Stimulated activated CD8-positive, alpha-beta memory T cell treated with anti-CD3 and anti-CD28 coated beads, Interleukin-7, amount 100 ng/mL, for 1 hour (primary cell): ENCODE measurements at places on chromosomes 11 and 22.

- no peak for DNase-seq
These were observed 27.3 kb downstream of the STK33 start for GRCh38 chr11:8566613-8567210.

GRCh38 chr11:76291576-76292526 is 85.5 kb upstream of the WNT11 start:
- no peak for DNase-seq

DNA sequence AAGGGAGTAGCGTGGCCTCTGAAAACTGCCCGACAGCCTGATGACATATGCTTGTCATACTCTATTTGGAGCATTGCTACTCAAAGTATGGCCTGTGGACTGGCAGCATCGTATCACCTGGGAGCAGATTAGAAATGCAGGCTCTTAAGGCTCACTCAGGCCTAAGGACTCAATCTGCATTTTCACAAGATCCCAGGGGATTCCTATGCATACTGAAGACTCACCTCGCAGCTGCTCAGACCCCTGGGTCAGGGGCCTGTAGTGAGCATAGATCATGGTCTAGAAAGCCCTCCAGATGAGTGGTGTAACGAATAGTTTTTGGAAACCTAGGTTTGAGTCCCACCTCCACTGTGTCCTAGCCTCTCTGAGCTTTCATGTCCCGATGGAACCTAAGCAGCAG is 126.3 kb downstream of the FEZ1 start:
- no peak for DNase-seq

DNA sequence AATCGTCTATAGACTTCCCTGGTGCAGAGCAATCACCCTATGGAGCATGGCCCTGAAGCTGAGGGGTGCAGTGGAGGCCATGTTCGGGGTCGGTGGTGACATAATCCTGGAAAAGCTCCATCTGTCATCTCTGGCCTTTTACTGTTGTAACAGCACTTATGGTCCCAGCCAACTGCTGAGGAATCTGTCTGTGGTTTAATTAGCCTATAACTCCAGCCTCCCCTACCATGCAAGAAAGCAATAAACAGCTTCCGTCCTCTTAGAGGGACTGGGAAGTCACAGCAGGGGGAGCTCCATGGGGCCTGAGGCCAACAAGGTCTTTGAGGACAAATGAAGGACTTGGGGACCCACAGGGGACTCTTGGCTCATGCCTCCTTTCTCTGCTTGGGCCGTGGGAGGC is 159.1 kb upstream of the NECTIN1 start:
- DNase-seq = no peak

DNA sequence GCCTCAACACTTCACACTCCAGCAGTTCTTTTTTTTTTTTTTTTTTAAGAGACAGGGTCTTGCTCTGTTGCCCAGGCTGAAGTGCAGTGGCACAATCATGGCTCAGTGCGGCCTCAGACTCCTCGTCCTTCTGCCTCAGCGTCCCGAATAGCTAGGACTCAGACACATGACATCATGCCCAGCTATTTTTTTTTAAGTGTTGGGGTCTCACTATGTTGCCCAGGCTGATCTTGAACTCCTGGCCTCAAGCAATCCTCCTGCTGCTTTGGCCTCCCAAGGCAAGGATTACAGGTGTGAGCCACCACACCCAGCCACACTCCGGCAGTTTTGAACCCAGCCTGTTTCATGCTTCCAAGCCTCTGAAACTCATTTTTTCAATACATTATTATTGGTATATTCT is 3.7 kb downstream of the PPP2R1B start:
- no peak for DNase-seq

- no peak for DNase-seq
These were observed 38.1 kb upstream of the ADA2 start for GRCh38 chr22:17257121-17258001.

DNA sequence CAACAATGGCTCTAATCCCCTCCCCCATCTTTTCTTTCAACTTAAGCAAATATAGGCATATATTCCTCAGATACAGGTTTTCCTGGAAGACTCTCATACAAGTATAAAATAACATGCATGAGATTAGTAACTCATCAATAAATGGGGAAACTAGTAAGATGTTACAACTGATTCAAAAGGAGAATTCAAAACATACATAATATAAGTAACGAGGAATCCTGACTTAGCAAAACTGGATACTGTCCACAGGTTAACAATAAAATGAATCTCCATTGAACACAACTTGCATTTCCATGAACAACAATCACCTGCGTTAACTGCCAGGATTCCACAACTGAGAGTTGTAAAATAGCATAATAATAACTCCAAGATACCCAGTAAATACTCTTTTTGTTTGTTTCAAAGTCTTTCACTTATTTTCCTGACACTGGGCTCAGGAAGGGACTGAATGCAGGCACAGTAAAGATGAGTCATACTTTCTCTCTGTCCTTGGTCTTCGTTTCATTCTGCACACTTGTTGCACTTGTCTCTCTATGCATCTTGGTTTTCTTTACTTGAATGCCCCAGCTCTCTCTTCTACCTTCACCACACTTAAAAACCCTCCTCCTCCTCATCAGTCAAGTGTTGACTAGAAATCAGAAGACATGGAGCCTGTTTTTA is 8.1 kb downstream of the APIP start:
- DNase-seq = no peak

- DNase-seq = no peak
These were observed 111.7 kb downstream of the MYO18B start for GRCh38 chr22:25853501-25854284.

DNA sequence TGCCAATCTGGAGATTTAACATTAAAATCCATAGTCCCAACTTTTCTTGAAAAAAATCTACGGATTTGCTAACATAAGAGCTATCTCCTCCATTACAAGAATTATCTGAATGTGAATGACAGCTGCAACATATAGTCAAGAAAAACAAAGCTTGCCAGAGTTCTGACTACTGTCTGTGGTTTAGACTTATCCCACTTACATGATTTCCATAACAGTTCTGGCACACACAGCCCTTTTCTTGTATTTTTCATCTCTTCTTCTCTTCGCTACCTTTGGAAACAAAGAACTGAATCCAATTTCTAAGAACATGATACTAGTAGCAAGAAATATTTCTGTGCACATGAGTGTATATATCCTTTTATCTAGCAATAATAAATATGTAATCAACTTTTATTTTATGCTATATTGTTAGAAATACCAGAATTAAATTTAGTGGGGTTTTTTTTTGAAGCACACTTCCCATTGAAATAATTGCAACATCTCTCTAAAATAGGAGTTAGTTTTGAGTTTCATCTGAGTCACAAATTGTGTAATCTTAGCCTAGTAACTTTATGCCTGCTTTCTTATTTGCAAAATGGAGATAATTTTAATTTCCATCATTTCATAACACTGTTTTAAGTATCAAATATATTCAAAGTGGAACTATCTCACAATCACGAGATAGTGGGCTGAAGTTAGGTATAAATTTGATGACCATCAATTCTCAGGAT is 1217.6 kb downstream of the JRKL start:
- DNase-seq = no peak

DNA sequence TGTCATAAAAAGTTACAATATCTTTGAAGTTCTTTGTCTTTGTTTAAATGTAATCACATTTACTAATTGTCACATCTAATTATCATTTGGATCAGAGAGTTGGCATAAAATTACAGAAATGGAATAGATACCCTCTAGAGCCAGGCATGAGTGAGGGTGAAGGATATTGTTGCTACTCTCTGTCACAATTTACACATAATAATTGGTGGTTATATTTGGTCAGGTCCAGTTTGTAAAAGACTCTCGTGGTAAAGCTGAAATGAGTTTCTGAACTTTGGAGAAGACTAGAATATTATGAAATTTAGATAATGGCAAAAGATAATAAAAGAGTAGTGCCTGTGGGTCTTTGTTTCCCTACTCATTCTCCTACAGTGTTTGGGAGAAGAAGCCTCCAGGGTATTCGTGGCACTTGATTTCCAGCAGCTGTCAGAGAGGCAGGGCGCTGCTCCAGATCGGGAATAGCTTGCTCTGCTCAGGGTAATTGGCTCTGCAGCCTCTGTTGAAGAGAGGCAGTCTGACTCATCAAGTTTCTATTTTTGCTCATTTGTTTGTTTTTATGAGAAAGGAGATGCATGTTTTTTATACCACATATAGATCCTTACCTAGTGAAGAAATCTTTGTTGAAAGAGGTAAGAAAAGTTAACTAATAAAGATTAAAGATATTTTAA is 349.9 kb downstream of the CNTN5 start:
- DNase-seq = no peak

DNA sequence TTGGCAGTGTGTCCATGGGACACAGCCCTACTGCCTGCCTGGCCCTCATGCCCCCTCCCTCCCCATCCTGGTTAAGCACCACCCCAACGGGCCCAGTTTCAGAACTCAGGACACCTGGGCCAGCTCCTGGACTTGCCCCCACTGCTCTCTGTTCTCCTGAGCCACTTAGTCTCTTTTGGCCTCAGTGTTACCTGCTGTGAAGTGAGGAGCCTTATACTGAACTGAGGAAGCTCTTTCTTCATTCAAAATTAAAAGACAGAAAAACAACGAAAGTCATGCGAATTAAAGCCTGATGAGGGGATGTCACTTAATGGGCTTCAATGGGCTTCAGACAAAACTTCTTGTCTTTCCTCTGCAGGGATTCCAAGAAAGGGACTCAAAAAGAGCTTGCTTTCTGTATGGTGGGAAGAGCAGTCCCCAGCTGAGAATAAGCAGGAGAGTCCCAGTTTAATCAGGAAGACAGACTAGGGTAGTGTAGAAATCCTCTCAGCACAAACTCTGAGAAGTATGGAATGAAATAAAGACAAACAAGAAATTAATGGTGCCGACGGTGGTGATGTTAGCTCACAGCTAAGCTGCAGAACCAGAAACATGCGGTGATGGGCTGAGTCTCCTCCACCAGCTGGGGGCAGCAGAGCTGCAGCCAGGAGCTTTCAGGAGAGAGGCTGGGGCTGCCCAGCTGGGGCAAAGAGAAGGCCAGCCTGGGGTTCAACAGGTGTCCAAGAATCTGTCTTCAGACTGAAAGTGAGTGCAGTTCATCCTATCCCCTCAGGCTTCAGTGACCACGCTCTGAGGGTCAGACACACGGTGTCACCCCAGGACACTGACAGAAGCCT is 101.0 kb downstream of the GGTLC2 start:
- DNase-seq = peak; percentile 23

- no peak for DNase-seq
These were observed 15.3 kb downstream of the RTL6 start for GRCh38 chr22:44482776-44483175.

DNA sequence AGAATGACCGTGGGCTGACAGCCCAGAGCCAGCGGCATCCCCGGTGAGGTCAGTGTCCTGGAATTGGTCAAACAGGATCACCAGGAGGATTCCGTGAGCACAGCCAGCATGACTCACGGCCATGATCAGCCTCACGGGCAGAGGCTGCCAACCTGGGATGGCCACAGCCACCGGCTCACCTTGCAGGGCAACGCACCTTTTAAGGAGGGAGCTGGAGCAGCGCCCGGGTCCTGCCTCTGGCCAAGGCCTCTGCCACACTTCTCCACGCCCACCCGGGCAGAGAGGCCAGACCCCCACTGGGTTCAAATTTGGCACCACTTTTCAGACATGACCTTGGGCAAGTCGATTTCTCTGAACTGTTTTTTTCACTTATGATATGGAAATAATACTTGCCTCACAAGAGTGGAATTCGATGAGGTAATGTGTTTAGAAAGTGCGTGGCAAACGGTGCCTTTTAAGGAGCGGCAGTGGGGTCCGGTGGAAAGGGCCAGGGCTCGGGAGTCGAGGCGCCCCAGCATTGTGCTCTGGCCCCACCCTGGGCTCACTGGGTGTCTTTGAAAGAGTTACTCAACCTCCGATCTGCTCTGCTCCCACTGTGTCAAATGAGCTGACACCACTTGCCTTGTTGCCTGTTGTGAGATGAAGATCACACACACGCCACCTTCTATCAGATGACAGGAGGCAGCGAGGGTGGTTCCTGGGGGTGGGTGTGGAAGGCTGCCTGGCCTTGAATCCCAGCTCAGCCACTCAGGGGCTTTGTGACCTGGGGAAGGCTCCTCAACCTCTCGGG is 16.0 kb downstream of the TXN2 start:
- no peak for DNase-seq

DNA sequence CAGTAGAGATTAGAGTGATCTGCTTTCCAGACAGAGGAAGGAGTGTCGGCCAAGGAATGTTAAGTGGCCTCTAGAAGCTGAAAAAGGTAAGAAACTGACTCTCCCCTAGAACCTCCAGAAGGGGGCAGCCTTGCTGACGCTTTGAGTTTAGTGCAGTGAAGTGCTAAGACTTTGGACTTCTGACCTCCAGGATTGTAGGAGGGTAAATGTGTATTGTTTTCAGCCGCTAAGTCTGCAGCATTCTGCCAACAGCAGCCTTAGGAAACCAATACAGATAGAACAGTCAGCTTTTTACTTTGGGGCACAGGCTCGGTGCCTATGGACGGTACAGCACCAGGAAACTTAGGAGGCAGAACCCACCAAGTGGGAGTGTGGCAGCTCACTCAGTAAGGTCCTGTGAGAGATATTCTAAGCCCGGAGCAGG is 3.6 kb upstream of the TBC1D22A start:
- DNase-seq = no peak

DNA sequence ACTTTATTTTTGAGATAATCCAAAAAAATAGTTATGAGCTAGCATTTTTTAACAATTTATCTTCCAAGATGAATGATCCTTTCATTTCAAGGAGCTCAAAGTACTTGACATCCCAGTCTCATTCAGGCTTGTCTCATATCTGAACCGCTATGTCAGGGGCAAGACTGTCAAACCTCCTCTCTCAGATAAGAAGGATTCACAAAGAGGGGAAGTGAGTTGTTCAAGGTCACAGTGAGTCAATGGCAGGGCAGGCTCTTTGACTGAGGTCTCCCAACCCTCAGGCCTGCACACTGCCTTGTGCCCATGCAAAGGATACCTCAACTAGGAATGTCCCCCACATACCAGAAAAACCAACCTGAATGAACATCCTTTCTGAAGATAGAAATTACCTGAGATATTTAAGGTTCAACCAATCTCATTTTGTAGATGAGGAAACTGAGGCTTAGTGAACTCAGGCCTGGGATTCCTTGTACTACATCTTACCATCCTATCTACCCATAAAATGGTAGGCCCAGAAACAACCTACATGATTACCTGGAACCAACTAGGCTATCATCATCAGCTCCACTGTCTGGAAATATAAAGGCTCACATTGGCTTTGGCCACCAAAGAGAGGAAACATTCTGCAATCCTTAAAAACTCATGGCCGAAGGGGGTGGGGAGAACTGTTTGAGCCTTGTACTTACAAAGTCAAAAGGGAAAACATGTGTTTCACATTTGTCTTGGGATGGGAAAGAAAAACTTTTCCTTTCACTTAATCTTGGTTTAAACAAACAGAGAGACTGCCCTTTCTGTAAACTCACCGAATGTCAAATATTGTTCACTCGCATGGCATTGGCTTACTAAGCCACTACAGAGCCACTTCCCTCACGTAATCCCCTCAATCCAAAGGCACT is 51.1 kb downstream of the LIF start:
- DNase-seq = no peak
